ENCODE measurements at places on chromosomes 6 and 20.
A peak's percentile ranks its signal among the peaks of the same experiment; 100 is the strongest.

DNA sequence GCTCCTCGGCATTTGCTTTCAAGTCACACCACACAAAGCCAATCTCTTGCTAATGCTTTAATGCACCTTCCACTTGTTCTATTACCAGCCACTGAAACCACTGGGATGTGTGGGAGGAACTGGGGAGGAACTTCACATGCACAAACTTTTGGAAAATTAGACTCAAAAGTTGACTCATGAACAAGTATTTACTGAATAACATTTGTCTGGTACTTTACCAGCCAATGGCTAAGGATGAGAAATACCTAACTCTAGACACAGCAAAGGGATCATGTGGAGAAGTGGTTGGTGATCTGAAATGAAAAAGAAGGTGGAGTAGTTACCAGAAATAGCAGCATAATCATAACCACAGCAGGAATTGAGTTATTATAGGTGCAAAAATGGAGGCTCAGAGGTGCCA lies 554.0 kb upstream of the NOX3 start:
- no peak for DNase-seq

DNA sequence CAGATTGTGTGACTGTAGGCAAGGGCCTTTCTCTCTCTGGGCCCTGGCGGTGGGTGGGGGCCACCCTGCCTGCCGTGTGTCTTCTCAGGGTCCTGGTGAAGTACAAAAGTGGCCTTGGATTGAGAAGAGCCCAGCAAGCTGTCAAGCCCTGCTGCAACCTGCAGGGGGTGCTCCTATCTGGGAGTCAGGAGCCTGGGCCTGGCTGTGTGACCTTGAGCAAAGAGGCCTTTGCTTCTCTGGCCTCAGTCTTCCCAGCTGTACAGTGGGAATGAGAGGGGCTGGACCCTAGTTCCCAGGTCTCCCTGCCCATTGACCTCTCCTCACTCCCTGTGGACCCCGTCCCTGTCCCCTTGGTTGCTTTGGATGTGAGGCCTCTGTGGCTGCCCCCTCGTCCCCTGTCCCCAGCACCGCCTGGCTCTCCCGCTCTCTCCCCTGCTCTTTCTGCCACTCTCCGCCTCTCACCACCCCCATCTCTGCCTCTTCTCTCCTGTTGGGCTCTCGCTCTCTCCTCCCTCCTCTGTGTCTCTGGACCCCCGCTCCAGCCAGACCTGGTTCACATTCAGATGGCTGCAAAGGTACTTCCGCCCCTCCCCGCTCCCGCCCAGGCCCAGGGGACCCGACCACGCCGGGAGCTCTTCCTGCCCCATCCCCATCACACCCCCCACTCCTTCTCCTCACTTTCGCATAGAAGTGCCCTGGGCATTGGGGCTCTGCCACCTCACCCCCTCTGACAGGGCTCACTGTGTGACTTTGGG lies 46.7 kb downstream of the SRC start:
- no peak for DNase-seq

DNA sequence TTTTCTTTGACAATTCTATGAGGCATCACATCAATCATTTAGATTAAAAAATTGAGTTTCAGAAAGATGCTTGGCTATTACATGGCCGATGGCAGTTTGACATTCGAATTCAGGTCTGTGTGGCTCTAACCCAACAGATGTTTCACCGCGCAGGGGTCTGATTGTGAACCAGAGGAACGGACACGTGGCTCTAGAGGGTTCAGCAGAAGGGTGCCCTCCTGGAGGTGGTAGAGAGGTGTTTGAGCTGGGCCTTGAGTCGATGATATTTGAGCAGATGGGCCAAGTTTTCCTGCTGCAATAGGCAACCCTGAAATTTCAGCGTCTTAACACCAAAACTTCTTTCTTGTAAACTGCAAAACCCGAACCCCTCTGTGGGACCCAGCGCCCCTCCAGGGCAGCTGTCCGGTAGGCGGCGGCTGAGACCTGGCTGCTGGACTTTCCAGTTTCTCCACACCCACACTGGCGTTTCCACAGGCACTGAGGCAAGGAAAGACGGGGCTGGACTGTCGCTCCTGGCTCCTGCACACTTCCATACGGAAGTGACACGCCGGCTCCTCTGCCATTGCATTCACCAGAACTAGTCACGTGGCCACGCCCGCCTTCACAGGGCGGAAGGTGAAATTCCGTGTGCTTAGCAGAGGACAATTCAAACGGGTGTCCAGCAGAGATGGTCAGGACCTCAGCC lies 11.3 kb upstream of the AFDN start:
- no peak for DNase-seq

DNA sequence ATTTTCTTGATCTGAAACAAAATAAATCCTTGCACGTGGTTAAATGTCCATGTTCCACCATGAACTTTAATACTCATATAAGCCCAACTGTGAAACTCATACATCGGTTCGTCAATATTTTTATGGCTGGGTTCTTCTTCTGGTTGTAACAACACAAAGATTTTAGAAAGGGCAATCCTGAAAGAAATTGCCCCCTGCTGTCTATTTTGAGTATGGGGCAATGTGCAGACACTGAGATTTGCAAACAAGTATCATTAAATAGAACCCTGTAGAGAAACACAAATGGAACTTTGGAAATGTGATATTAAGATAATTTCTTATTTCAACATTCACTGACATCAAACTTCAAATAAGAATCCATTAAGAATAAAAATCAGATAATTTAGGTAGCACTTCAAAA lies 80.2 kb upstream of the PHACTR1 start:
- no peak for DNase-seq

DNA sequence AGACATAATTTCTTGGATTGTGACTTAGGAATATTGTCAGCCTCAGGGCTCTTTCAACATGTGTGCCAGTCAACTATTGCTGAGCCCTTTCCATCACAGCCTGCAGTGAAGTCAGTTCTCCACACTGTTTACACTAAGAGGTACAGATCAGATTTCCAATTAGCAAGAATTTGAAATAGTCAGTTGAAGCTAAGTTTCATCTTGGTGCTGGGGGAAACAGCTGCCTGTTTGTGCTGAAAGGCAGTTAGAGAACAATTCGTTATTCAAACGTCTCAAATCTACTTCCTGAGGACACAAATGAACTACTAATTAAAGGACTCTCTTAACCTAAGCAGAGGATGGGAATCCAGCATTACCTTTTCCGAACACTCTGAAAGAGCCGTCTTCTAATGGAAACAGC lies 25.9 kb downstream of the ADGRF1 start:
- no peak for DNase-seq

GRCh38 chr6:31178143-31179041 lies 7.9 kb upstream of the POU5F1 start:
- no peak for DNase-seq

- no peak for DNase-seq
These were observed 67.5 kb downstream of the ELOVL2 start for GRCh38 chr6:10976571-10976970.

DNA sequence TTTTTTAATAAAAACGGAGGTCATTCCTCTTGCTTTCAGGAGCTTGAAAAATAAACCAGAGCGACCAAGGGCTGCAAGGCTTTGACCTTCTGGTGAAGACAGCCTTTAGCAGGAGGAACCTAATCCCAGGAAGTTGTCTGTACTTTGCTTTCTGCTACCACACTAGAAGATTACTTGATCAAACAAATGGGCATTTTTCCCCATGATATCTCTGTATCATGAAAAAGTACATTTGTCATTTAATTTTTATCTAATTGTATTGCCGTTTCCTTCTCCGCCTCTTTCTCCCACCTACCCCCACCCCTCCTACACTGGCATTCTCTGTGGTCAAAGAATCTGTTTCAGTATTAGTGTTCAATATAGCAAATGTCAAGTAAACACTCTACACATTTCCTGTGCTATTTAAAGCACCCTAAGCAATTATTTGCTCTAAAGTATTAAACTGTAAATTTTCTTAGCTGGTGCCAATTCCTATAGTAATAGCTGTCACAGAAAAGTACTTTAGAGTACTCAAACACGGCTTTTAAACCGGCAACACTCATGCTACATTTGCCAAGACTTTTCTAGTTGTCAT lies 29.7 kb downstream of the ATXN1 start:
- DNase-seq = peak; percentile 30

GRCh38 chr20:1879934-1880333 lies 15.3 kb upstream of the SIRPA start:
- no peak for DNase-seq

- DNase-seq = no peak
These were observed 13.7 kb downstream of the ACSS1 start for GRCh38 chr20:25044261-25044560.

GRCh38 chr6:53269827-53270226 lies 78.9 kb downstream of the ELOVL5 start:
- no peak for DNase-seq

- no peak for DNase-seq
These were observed 7.8 kb downstream of the TRIB3 start for GRCh38 chr20:388034-388994.

DNA sequence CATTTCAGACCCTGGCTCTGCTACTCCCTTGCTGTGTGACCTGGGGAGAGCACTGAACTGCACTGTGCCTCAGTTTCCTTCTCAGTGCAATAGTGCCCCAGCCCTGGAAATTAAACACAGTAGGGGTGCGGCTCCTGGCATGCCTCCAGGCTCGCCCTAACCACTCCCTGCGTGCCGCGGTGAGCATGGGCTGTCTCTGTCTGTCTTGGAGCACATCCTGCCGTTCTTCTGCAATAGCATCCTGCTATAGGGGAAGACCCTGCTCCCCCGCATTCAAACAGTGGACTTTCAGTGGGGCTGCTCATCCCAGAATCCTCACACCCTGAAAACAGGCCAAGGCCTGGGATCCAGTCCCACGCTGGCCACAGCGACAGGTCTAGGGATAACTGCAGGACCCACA lies 129.5 kb downstream of the FOXC1 start:
- DNase-seq = no peak

DNA sequence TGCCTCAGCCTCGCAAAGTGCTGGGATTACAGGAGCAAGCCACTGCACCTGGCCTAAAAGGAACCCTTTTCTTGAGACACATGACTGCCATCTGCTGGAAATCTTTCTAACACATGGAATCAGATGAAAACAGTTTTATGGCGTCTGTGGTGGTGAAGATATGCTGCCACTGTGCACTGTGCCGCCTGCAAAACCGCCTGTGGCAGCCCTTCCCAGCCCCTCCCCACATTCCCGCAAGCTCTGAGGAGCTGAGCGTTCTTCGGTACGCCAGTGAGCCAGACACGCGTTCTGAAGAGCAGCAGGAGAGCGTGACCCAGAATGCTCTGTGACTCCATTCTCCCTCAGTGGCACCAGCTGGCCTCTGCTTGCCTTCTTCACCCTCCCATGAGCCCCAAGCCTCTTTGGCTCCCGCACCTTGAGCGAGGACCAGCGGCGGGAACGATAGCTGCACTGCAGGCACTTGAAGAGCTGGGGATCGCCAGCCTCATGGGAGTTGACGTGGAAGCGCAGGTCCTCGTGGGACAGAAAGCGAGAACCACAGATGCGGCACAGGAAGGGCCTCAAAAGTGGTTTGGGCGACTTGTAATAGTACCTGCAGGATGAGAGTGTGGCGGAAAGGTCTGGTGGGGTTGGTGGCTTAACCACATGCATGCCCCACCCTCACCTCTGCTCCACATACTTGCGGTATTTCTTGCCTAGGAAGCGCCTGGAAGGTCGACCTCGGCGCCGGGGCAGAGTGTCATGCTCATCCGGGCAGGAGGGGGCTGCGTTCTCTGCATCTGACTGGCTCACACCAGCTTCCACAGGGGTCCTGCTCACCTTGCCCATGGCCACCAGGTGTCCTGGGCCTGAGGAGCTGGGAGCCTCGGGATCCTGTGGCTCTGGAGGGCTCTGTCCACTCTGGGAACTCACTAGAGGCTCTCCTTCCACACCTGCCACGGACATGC lies 8.7 kb downstream of the ZNF335 start:
- DNase-seq = no peak

- DNase-seq = no peak
These were observed 150.8 kb downstream of the PRL start for GRCh38 chr6:22145823-22146677.

DNA sequence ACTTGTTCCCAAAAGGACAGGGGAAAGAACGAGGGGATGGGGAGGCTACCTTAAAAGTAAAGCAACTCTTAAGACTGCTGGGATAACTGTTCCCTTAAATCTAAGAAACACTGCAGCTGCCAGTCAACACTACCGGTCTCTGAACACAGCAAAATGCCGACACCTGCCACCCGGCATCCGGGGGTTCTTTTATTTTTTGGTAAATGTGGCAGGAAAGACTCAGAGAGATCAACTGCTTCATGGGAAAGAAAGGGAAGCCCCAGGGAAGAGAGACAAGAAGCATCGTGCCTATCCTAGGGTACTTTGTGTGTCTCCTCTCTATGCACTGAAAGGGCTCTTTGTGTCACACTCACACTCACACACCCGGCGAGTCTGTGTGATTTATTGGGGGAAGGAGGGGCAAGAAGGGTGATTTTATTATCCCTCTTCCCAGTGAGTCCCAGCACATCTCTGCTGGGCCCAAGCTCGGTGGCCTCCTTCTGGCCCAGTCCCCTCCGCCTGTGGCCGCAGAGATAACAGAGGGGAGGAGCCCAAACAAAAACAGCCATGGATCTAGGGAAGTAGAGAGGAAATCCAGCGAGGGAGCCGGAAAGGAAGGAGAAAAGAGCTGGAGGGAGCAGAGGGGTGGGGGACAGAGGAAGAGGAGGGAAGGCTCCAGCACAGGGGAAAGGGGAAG lies 1.4 kb downstream of the FYN start:
- DNase-seq = no peak

- DNase-seq = peak; percentile 54
These were observed 146.5 kb downstream of the ZDHHC14 start for GRCh38 chr6:157527471-157527907.

DNA sequence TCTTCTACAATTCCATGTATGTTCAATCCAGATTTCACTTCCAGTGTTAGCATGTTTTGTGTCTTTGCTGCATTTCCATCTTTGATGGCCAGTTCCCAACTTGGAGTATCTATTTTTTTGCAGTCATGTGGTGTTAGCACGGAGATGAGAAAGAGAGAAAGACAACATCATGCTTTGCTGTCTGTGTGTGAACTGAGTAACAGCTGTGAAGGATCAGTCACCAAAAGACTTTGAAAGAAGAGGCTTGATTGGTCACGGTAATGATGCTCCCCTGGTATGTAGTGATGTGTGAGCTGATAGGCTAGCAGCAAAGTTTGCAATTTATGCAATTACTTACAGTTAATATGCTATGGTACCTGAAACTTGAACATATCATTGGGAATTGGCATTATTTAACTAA lies 731.3 kb upstream of the NRSN1 start:
- no peak for DNase-seq

GRCh38 chr6:96990989-96991388 lies 66.5 kb downstream of the KLHL32 start:
- no peak for DNase-seq

GRCh38 chr20:9244811-9245210 lies 175.9 kb downstream of the PLCB4 start:
- no peak for DNase-seq

- DNase-seq = no peak
These were observed 4.3 kb downstream of the TNNC2 start for GRCh38 chr20:45822857-45823256.
